ENCODE measurements at places on chromosomes 16 and 17. TPM values are rescaled to one million over a fixed set of nuclear protein-coding genes. Genes with fewer than 3 reads are reported as not detected.

DNA sequence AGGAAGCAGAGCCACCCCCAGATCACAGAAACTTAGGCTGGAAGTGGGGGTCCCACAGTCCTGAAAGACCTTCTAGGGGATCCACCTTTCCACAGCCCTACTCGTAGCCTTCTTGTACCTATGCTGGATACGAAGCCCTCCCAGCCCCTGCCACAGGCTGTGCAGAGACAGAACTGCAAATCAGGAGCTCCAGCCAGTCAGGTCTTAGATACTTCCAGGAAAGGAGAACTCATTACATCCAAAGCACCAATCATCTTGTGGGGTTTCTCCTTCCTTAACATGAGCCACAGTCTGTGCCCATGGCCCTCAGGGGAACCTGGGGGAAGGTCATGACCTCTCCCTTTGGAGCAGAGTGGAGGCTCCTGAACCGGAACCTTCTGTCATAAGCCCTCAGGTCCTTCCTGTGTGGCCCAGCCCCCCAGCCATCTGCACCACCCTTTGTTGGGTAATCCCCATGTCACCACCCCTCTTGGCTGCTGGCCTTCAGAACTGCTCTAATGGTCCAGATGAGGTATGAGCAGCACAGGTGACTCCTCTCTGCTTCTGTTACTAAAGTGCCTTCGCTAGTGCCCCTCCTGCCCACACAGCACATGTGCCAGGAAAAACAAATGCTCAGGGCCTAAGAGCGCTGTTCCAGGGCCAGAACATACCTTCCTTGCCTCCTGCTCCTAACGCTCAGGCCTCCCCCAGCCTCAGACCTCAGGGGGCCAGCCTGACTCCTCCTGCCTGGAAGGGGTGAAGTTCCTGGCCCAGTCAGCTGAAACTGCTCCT, 14.6 kb downstream of the SRCIN1 start:
- no peak for DNase-seq

GRCh38 chr16:57663917-57664661, 4.0 kb upstream of the ADGRG3 start:
- no peak for DNase-seq

- no peak for DNase-seq
Observed at GRCh38 chr16:51753467-51754127, 602.5 kb upstream of the SALL1 start.

DNA sequence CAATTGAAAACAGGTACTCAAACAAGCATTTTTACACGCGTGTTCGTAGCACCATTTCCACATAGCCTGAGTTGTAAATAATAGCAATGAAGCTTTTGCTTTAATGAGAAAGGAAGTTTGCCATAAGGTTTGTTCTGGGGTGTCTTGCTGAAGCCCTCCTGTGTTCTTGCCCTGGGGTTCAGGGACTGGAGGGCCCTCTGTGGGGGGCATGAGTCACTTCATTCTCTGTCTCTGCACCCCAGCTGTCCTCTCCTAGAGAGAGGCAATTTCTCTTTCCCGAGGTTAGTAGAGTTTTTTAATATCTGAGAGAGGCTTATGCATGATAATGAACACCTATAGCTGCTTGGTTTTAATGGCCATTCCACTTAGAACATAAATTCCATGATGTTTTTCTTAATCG, 9.6 kb downstream of the AFMID start:
- no peak for DNase-seq

DNA sequence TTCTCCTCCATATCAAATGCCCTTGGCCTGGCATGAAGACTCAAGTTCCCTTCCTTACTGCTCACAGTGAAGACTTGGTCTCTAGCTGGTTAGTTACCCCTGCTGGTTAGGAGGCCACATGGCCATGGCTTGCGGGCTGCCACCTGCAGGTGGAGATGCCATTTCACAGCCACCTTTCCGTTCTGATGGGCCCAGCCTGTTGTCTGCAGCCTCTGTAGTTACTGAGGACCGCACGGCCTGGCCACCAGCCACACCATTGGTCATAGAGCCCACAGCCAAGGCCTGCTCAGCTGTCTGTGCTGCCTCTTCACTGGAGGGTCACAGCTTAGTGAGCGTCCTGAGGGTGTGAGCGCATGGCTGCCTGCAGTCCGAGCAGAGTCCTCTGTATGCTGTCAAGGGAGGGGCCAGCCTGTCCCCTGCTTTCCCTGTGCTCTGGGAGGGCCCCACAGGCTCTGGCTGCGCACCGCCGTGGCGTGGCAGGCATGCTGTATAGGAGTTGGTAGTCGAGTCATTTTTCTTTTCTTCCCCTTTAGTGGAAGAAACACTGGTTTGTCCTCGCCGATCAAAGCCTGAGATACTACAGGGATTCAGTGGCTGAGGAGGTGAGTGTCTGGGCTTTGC, 59.2 kb downstream of the PLD6 start:
- no peak for DNase-seq

DNA sequence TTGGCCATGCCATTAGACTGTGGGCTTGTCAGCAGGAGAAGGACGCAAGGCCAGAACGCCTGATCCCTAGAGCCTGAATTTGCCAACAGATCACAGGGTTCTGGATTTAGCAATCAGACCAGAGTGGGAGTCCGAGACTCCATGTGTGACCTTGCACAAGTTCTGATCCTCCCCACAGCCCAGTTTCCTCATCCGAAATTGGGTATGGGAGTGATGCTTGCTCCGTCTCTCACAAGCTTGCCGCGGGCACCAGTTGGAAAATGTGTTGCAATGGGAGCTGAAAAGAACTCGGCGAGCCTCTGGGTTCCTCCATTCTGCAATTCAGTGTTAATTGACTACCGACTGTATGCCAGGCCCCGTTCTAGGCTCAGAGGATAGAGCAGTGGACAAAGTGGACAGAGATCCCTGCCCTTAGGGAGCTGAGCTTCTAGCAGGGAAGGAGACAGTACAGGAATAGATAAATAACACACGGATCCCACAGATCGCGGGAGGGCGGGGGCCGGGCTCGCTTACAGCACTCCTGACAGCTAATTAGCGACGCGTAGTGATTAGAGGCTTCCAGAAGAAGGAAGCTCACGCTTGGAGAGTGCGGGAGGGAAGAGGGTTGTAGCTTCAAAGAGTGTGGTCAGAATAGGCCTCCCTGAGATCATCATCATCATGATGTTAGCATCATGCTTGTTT, 150.4 kb upstream of the CIBAR2 start:
- no peak for DNase-seq

DNA sequence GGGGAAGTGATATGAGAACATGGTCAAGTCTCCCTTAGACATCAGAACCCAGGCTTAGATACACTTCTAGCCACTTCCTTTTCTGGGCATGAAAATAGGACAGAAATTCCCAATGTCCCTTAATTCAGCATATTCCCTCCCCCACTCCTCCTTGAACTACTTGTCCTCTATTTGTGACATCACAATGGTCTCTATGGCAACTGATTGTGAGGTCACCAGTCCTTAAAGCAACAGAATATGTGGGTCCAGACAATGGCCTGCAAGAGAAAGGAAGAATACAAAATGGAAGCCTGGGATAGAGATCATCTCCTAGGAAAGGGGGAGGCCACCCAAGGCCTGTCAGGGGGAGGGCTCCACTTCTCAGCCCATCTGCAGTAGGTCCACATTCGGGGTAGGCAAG, 6.7 kb upstream of the SEZ6 start:
- DNase-seq: no peak

- no peak for DNase-seq
Observed at GRCh38 chr16:22023505-22023904, 15.6 kb downstream of the MOSMO start.

- DNase-seq: no peak
Observed at GRCh38 chr16:85894266-85894665, 4.7 kb upstream of the IRF8 start.

GRCh38 chr16:73071131-73071940, 23.4 kb upstream of the ZFHX3 start:
- no peak for DNase-seq

The SLC52A1 gene
- total RNA-seq: 0.54 TPM

The CHST5 gene
- total RNA-seq: 0.15 TPM

The CDC42EP4 gene
- 65.9 TPM for total RNA-seq

The ACE gene
- total RNA-seq: 4.5 TPM

The OTOA gene
- total RNA-seq: not detected

Measured in Panc1 (cell line).